ENCODE measurements at places on chromosomes 13 and 19.

- DNase-seq = no peak
These were observed 2.4 kb downstream of the BLOC1S3 start for GRCh38 chr19:45180936-45181335.

DNA sequence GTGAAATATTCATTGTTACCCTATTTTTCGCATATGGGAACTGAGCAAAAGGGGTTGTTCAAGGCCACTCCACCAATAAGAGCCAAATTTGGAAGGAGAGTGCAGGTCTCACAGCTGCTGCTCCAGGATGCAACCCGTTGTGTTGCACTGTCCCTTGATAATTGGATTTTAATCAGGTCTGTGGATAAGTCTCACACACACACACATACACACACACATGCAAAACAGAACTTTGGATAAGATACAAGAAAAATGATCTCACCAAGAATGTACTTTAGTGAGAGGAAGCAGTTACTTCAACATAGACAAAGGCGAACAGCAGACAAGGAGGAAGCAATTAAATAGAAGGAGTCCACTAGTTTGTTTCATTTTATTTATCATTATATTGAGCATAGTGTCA, 127.3 kb upstream of the EDNRB start:
- no peak for DNase-seq

DNA sequence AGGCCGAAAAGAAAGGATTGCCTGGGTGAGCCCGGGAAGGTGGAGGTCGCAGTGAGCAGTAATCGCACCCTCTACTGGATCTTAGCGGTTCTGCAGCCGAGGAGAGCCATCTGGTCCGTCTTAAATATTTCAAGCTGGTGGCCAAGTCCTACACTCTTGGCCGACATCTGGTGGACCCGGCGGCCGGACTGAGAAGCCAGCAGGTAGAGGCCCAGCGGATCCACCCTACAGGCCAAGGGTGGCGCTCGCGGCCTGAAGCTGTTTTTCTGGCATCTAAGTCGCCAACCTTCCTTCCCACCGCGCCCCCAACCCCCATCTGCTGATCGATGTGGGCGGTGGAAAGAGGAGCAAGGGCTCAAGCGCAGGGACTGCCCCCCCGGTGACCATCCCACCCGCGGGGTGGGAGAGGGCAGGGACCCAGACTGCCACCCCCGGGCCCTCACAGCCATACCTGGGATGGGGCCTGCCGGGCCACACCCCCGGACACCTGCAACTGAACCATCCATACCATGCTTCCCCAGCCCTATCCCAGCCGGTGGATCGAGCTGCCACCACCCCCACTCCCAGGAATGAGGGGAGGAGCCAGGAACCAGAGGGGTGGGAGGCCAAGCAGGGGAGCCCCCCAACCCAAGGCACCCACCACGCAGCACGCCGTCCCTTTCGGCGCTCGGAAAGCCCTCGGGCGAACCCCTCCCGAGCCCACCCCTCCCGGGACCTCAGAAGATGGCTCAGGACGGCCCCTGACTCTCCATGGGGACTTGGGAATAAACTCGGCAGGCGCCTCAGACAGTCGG, 46.3 kb upstream of the ZNF730 start:
- DNase-seq = no peak

- peak; percentile 66 for DNase-seq
These were observed 610 bp downstream of the ZNF791 start for GRCh38 chr19:12611361-12611699.

- no peak for DNase-seq
These were observed 5.7 kb downstream of the COMP start for GRCh38 chr19:18785179-18786124.

GRCh38 chr19:50230379-50231351, 27.2 kb downstream of the MYH14 start:
- no peak for DNase-seq

DNA sequence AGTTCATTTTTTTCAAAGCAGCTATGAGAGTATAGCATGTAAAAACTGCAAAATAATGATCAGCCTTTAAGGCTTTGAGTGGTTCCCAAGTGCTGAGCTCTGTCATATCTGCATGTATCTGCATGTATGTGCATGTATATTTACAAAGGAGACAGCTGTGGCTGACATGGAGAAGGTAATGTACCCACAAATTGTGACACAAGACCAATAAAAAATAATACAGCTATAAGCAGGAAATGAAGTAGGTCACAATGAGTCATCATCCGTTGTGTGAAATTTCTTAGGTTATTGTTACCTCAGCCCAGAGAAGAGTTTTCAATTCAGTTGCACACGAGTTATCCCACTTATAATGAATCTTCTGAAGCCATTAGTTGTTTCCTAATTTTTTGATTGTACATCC, 60.9 kb upstream of the MED4 start:
- no peak for DNase-seq

- no peak for DNase-seq
These were observed 4.8 kb downstream of the CIB3 start for GRCh38 chr19:16168465-16169081.

- DNase-seq = no peak
These were observed 20.6 kb upstream of the WDR18 start for GRCh38 chr19:963486-963951.

- DNase-seq = no peak
These were observed 839.4 kb upstream of the GPC6 start for GRCh38 chr13:92387245-92387644.

- peak; percentile 79 for DNase-seq
These were observed at the start of gene SLC25A23 for GRCh38 chr19:6459262-6460098. TSS of gene SLC25A23 (minus strand) at chr19:6459792. CDS start at chr19:6459628, 164 bp downstream.
